Fibroblast of mammary gland (primary cell): ENCODE measurements at places on chromosomes 16 and 17.

- DNase-seq = no peak
These were observed 234.0 kb downstream of the MSI2 start for GRCh38 chr17:57490111-57490845.

DNA sequence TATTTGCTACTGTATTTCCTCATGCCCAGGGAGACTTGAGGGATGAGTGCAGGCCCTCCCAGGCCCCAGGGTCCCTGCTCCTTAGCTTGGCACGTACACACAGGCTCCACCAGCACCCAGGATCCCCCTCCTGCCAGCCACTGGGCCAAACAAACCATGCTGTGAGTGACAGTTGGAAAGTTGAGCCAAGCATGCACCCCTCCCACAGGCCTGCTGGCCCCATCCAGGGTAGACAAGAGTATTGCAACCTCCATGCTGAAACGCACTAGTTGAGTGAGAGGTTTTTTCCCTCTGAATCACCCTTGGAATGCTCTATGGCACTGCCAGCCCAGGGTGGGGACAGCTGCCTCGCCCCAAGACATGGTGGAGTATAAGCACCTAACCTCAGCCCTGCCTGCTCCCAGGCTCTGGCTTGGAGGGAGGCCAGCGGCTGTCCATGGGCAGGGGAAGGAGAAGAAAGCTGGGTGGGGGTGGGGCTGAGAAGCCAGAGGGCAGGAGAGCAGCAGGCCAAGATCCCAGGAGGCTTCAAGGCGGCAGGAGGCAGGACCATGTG is 49.6 kb downstream of the PITPNM3 start:
- no peak for DNase-seq

DNA sequence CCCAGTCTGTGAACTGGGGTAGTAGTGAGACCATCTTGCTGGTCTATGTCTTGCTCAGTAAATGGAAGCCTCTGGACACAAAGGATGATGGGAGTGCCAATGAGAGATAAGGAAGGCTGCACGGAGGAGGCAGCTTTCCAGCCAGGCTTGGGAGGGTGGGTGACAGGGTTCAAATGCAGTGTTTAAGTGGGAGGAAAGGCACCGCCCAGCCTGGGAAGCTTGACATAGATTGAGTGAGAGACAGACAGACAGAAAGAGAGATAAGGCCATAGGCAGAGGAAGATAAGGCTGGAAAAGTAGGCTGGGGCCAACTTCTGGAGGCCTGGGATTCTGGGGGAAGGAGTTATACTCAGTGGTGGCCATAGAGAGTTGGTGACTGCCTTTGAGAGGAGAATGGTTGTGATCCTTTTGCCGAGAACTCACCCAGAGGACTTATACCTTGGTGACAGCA is 7.2 kb upstream of the COL1A1 start:
- DNase-seq = no peak

DNA sequence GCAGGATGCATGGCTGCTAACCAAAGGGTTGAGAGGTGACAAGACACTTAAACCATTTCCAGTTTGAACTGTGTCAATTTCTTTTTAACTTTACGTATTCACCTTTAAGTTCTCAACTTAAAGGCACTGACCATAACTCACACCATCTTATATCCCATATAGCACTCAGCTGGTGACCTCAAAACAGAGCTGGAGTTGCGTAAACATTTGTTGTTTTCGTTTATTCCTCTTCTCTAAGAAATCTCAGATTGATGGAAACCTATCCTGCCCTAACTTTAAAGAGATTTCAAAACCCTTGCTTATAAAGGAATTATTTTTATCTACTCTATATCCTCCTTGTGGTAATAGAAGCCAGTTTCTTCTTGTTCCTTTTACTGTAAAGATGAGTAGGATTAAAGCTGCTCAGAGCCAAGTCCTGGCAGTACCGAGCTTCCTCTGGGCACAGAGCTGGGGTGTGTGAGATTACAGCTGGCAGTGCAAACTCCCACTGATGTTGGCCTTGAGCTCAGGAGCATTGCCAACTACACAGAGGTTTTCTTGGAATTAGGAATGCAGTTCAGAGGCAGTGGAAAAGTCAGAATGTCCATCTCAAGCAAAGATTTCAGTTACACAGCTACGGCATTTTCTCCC is 1.3 kb downstream of the KCTD2 start:
- peak; percentile 23 for DNase-seq

- no peak for DNase-seq
These were observed 7.1 kb downstream of the SETD1A start for GRCh38 chr16:30964574-30965226.

GRCh38 chr17:79715098-79715942 is 15.4 kb upstream of the ENPP7 start:
- no peak for DNase-seq

DNA sequence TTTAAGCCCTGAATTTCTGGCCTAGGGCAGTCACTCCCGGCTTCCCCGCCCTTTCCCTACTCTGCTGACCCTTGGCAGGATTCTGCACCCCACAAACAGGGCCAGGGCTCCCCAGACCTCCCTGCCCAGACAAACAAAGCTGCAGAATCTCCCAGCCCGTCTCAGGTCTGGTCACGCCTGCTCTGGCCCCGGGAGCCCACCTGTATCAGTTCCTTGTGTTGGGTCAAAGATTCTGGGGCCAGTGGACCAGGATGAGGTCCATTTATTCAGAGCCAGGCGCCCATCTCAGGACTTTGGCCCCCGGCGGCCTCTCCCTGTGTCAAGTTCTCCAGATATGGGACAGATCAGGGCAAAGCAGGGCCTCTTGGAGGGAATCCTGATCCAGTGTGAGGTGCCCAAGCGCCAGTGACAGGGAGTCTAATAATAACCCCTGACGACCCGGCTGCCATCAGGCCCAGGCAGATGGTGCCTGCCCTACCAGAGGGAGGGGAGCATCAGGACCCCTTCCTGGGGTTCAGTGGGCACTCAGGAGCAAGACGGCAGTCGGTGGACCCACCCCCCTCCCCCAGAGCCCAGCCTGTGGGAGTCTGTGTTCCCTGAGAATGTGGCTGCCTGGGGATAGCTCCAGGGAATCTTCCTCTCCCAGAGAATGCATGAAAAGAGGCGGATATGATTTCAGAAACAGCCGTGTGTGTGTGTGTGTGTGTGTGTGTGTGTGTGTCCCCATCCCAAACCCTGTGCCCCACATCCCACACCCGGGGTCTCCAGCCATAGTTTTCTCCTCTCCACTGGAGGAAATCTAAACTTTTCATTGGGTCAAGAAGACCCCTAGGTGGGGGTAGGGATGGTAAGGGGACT is 1.3 kb downstream of the TTYH2 start:
- DNase-seq = no peak

GRCh38 chr16:11063448-11064201 is 119.3 kb downstream of the CLEC16A start:
- no peak for DNase-seq

GRCh38 chr17:50056217-50056960 is 479 bp downstream of the ITGA3 start:
- DNase-seq = peak; percentile 56

GRCh38 chr17:51147650-51148049 is 5.7 kb upstream of the NME1 start:
- no peak for DNase-seq

GRCh38 chr16:67930678-67931211 is 917 bp downstream of the CTRL start:
- DNase-seq = no peak

GRCh38 chr16:68379472-68380347 is 68.6 kb downstream of the SMPD3 start:
- DNase-seq = no peak

DNA sequence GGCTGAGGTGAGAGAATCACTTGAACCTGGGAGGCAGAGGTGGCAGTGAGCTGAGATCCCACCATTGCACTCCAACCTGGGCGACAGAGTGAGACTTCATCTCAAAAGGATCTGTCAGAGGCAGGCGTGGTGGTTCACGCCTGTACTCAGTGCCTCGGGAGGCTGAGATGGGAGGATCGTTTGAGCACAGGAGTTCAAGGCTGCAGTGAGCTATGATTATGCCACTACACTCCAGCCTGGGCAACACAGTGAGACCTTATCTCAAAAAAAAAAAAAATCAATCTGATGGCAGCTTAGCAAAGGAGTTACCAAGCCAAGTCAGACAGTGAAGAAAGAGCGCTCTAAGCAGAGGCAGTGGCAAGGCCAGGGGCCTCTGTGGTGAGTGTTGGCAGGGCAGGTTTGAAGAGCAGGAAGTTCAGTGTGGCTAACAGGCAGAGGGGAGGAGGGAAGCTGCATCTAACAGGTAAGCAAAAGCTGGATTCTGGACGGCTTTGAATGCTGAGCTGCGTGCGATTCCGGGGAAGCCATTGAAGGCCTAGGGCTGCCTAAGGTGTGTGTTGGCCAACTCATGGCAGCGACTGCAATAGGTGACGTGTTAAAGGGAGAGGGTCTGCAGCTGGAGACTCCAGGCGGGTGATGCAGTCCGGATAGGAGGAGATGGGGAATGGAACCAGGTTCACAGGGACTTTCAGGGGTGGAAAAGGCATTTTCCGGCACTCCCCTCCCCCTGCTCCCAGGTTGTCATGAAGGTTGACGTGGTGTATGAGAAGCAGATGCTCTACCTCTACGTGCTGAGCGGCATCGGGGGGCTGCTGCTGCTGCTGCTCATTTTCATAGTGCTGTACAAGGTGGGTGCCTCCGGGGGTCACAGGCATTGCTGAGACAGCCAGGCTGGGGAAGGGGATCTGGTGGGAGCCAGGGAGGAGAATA is 7.0 kb downstream of the ZNF768 start:
- DNase-seq = no peak
